ENCODE measurements at places on chromosomes 16 and 17.

- H3K4me3 ChIP-seq: no peak overlapping the region
- H3K27me3 ChIP-seq: peaks cover 3% of the 10 kb centered on the region
- no peaks in the 10 kb centered on the region for H3K4me1 ChIP-seq
- H3K36me3 ChIP-seq: no peaks in the 10 kb centered on the region
These were observed 24.6 kb upstream of the TEKT3 start for GRCh38 chr17:15366026-15366425.

DNA sequence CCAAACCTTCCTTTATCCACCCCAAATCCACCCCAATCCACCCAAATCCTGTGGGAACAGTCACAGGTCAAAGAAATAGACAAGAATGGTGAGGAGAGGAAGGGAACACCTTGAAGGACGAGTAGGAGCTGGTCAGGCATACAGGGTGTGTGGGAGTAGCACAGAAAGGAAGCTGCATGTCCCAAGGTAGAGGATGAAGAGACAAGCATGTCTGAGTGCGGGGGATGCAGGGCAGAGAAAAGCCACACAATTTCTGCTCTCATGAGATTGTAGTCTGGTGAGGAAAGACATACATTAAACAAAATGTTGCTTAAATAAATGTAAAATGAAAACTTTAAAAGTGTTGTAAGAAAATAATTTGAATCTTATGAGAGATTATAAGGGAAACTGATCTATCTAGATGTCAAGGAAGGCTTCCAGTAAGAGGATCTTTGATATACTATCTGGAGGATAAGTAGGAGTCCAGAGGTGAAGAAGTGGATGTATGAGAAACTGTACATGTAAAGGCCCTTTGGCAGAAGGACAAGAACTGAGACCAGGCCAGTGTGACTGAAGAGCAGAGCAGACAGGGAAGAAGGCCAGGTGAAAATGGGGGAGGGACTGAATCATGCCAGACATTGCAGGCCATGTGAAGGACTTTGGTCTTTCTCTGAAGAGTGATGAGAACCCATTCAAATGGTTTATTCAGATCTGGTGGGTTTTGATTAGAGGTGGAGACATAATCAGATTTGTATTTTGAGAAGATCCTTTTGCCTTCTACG, 18.6 kb downstream of the TMEM98 start:
- no peak overlapping the region for H3K27ac ChIP-seq
- no peaks in the 10 kb centered on the region for H3K36me3 ChIP-seq
- peaks cover 13% of the 10 kb centered on the region for H3K4me1 ChIP-seq
- no peak overlapping the region for H3K4me3 ChIP-seq

GRCh38 chr16:24440306-24440705, 99.1 kb upstream of the RBBP6 start:
- no peak overlapping the region for H3K4me3 ChIP-seq
- no peak overlapping the region for H3K27ac ChIP-seq
- DNase-seq: no peak
- H3K27me3 ChIP-seq: no peaks in the 10 kb centered on the region

- no peaks in the 10 kb centered on the region for H3K4me1 ChIP-seq
- H3K36me3 ChIP-seq: peaks cover 94% of the 10 kb centered on the region
- no peak for DNase-seq
- H3K4me3 ChIP-seq: no peak overlapping the region
- H3K27ac ChIP-seq: no peak overlapping the region
- no peaks in the 10 kb centered on the region for H3K27me3 ChIP-seq
These were observed 62.6 kb upstream of the RASL10B start for GRCh38 chr17:35668802-35669201.

DNA sequence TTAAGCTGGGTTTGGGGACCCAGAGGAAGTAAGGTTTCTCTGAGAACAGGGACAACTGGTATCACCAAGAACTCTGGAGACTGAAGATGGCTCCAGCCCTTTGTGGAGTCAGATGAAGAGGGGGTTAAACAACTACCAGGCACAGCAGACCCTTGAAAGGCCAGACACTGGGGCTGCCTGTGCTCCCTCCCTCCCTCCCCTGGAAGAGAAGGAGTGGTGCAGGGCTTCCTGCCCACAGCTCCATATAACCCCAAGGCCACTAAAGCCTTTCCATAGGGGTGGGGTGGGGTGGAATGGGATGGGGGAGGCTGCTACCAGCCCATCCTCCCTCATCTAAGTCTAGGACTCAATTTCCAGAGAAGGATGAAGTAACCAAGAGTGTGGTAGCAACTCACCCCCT, 66.7 kb downstream of the CCDC182 start:
- no peaks in the 10 kb centered on the region for H3K4me1 ChIP-seq
- no peak overlapping the region for H3K4me3 ChIP-seq
- peaks cover 3% of the 10 kb centered on the region for H3K36me3 ChIP-seq
- no peak overlapping the region for H3K27ac ChIP-seq

- H3K27ac ChIP-seq: peak overlapping the region; percentile 23
- H3K4me1 ChIP-seq: peaks cover 17% of the 10 kb centered on the region
These were observed 3.1 kb upstream of the WFIKKN1 start for GRCh38 chr16:627454-628239.

DNA sequence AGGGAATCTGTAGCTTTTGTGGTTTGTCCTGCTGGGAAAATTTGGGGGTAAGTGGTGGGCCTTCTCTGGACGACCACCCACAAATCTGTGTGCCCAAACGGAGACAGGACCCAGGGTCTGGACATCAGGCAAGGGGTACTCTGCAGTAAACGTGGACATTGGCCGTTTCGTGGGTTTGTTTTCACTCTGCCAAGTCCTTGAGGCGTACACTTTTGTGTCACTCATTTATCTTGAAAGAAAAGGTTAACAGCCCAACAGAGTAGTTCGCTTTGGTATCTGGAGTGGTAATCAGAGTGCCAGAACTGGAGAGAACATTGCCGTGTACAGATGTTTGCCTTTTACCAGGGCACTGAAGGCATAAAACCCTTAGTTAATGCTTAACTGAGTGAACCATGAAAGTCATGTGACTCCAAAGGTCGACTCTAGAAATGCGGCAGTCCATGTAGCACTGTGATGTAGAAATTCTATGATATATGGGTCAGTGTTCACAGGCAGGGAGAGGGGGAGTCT, 15.4 kb downstream of the NAA60 start:
- no peaks in the 10 kb centered on the region for H3K27me3 ChIP-seq
- H3K4me3 ChIP-seq: peak overlapping the region; percentile 84
- peaks cover 6% of the 10 kb centered on the region for H3K4me1 ChIP-seq
- no peaks in the 10 kb centered on the region for H3K36me3 ChIP-seq

- H3K27me3 ChIP-seq: no peaks in the 10 kb centered on the region
- H3K4me1 ChIP-seq: peaks cover 8% of the 10 kb centered on the region
- H3K27ac ChIP-seq: peak overlapping the region; percentile 76
- peak overlapping the region; percentile 93 for H3K4me3 ChIP-seq
- peaks cover 28% of the 10 kb centered on the region for H3K36me3 ChIP-seq
These were observed 956 bp upstream of the IST1 start for GRCh38 chr16:71894229-71894920.

DNA sequence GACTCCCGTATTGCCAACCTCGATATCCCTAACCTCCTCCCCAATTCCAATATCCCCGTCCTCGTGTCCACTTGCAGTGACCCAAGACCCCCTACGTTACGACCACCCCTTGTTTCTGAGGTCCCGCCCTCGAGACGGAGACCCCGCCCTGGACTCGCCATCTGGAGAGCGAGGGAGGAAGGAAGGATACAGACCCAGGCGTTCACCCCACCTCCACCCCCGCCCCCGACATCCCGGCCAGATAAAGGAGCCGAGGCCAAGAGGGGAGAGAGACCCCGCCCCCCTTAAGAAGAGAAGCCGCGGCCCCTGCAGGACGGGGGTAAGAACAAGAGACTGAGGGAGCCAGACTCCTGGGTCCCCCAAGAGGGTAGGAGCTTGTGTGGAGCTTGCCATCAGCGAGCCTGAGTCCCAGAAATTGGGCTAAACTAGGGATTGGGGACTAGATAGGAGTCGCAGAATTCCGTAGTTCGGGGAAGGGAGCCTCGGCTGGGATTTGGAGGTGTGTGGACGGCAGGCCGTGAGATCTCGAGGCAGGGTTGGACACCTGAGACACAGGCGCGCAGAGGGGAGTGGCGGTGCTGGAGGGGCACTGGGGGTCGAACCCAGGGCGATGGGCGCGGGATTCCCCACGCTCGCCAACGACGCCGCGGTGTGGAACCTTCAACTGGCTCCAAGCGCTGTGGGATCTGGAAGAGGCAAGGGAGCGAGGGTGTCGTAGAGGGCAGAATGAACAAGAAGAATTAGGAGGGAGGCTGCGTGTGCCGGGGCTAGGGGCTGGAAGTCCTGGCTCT, at the start of gene BCL6B:
Gene BCL6B, plus strand, starts transcription at position 270 of the 791 bp plus-strand sequence. CDS start 622 bp downstream, outside the sequence.
- H3K27me3 ChIP-seq: no peaks in the 10 kb centered on the region
- H3K36me3 ChIP-seq: no peaks in the 10 kb centered on the region
- no peak within 1 kb of the TSS for H3K4me3 ChIP-seq
- no peaks in the 10 kb centered on the region for H3K4me1 ChIP-seq
- H3K27ac ChIP-seq: no peak within 1 kb of the TSS
- DNase-seq: no peak

GRCh38 chr17:27293359-27293897, 486 bp upstream of the WSB1 start:
- peaks cover 12% of the 10 kb centered on the region for H3K36me3 ChIP-seq
- peaks cover 16% of the 10 kb centered on the region for H3K4me1 ChIP-seq
- DNase-seq: no peak
- H3K27me3 ChIP-seq: no peaks in the 10 kb centered on the region
- peak overlapping the region; percentile 72 for H3K4me3 ChIP-seq

GRCh38 chr17:8187517-8188262, 2.3 kb downstream of the BORCS6 start:
- no peaks in the 10 kb centered on the region for H3K27me3 ChIP-seq
- peak overlapping the region; percentile 69 for H3K27ac ChIP-seq
- no peaks in the 10 kb centered on the region for H3K36me3 ChIP-seq
- H3K4me1 ChIP-seq: peaks cover 7% of the 10 kb centered on the region
- peak; percentile 84 for DNase-seq

- H3K27me3 ChIP-seq: no peaks in the 10 kb centered on the region
- H3K36me3 ChIP-seq: no peaks in the 10 kb centered on the region
- peaks cover 5% of the 10 kb centered on the region for H3K4me1 ChIP-seq
- H3K27ac ChIP-seq: no peak overlapping the region
- no peak for DNase-seq
These were observed 176.8 kb downstream of the CCDC182 start for GRCh38 chr17:57568340-57568739.

- H3K4me3 ChIP-seq: peak within 1 kb of the TSS; percentile 75
- peaks cover 32% of the 10 kb centered on the region for H3K36me3 ChIP-seq
- peak; percentile 85 for DNase-seq
- H3K27me3 ChIP-seq: no peaks in the 10 kb centered on the region
These were observed at the start of gene FKBP10 for GRCh38 chr17:41812381-41813151. TSS of gene FKBP10 (plus strand) at chr17:41813004. CDS start at chr17:41813035, 31 bp downstream.

GRCh38 chr17:75683583-75683982, 16.4 kb downstream of the SAP30BP start:
- H3K27ac ChIP-seq: peak overlapping the region; percentile 100
- H3K36me3 ChIP-seq: peaks cover 56% of the 10 kb centered on the region
- H3K27me3 ChIP-seq: no peaks in the 10 kb centered on the region
- no peak overlapping the region for H3K4me3 ChIP-seq
- DNase-seq: no peak

DNA sequence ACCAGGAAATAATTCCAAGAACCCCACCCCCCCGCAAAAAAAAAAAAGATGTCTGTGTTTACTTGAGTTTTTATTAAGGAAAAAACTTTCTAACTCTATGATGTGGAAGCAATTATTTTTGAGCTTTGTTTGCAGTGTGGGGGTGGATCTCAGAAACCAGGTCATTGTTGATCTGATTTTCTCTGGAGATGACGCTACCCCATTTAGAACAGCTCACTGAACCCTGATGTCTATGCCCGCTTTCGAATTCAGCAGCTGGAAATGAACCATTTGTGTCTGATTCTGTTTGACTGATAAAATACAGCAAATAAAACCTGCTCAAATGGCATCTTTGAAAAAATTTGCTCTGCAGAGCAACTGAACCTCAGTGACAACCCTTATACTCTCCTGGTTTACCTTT, 368.6 kb downstream of the GRIN2A start:
- no peak overlapping the region for H3K4me3 ChIP-seq
- H3K27me3 ChIP-seq: no peaks in the 10 kb centered on the region
- no peaks in the 10 kb centered on the region for H3K4me1 ChIP-seq

DNA sequence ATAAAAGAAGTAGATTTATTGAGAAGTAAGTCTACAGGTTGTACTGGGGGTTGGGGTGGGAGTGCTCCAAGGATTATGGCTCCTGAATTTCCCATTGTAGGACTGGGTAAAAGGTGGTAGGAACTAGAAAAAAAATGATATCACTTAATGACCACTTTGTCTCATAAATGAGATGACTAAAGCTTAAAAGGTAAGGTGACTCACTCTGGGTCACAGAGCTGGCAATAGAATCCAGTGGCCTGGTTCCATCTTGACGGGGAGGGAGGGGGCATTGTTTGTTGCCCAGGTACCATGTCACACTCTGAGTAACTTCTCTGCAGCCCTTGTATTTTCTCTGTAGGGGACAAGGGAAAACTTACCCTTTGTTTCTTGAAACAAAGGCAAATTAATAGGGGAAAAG, 126.1 kb downstream of the PITPNC1 start:
- H3K36me3 ChIP-seq: peaks cover 4% of the 10 kb centered on the region
- H3K27me3 ChIP-seq: no peaks in the 10 kb centered on the region
- no peak overlapping the region for H3K27ac ChIP-seq

GRCh38 chr16:56932721-56933619, 1.0 kb downstream of the HERPUD1 start:
- H3K27ac ChIP-seq: peak overlapping the region; percentile 71
- H3K36me3 ChIP-seq: peaks cover 56% of the 10 kb centered on the region
- DNase-seq: no peak
- peak overlapping the region; percentile 90 for H3K4me3 ChIP-seq
- H3K27me3 ChIP-seq: no peaks in the 10 kb centered on the region

DNA sequence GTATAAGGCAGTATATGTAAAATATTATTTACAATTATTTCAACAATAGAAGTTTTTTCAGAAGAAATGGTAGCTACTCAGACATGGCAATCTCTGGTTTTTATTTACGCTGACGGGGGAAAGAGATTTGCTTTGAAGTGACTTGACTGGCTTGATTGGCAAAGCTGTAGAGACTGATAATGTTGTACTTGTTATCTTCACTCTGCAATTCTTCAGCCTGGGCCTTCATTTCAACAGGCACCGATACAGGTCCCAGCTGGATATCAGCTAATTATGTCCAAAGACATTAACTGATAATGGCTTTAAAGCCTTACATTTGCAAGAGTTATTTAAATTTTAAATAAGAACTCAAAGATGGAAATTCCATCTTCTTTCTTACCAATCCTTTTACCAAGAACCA, 151.4 kb upstream of the HS3ST3A1 start:
- H3K4me3 ChIP-seq: no peak overlapping the region
- H3K4me1 ChIP-seq: no peaks in the 10 kb centered on the region
- no peak for DNase-seq
- H3K27me3 ChIP-seq: no peaks in the 10 kb centered on the region
- no peak overlapping the region for H3K27ac ChIP-seq
- H3K36me3 ChIP-seq: no peaks in the 10 kb centered on the region

DNA sequence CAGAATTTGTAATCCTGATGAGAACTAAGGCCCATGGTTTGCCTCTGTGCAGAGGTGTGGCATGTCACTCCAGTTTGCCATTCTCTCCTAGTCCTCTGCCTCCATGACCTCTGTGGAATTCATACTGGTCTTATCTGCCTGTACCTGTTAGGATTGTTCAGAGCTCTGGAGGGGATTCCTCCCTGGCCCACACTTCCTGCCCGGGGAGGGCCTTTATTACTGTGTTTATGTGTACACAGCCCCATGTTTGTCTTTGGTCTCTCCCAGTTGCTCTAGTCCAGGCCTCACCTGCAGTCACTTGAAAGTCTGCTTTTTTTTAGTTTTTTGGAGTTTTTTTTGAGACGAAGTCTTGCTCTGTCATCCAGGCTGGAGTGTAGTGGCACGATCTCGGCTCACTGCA, 36.4 kb downstream of the RHBDL3 start:
- H3K4me1 ChIP-seq: no peaks in the 10 kb centered on the region
- H3K36me3 ChIP-seq: no peaks in the 10 kb centered on the region
